Kidney (tissue), 22 donors: ENCODE measurements at places on chromosomes 16 and 17. TPM values are rescaled to one million over a fixed set of nuclear protein-coding genes. Genes with fewer than 3 reads are reported as not detected.

The GAS7 gene
- polyA plus RNA-seq, result 1.1 TPM

The ABCC3 gene
- polyA plus RNA-seq, result 9.3 TPM

DNA sequence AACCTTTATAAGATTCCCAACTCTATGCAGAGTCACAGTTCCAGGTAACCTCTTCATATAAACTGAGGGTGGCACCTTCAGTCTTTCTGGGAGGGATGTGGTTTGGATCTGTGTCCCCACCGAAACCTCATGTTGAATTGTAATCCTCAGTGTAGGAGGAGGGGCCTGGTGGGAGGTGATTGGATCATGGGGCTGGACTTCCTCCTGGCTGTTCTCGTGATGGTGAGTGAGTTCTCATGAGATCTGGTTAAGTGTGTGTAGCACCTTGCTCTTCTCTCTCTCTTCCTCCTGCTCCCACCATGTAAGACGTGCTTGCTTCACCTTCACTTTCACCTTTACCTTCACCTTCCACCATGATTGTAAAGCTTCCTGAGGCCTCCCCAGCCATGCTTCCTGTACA lies 30.5 kb downstream of the HS3ST2 start:
- DNase-seq, result no peak

The IL21R gene
- polyA plus RNA-seq, result 0.65 TPM

- DNase-seq, result no peak
These were observed 11.8 kb downstream of the TTYH2 start for GRCh38 chr17:74224959-74225725.

- DNase-seq, result no peak
These were observed 22.1 kb downstream of the NOS2 start for GRCh38 chr17:27778183-27778582.

The IL34 gene
- polyA plus RNA-seq, result 5.9 TPM

The NPIPB2 gene
- 4.9 TPM for polyA plus RNA-seq

DNA sequence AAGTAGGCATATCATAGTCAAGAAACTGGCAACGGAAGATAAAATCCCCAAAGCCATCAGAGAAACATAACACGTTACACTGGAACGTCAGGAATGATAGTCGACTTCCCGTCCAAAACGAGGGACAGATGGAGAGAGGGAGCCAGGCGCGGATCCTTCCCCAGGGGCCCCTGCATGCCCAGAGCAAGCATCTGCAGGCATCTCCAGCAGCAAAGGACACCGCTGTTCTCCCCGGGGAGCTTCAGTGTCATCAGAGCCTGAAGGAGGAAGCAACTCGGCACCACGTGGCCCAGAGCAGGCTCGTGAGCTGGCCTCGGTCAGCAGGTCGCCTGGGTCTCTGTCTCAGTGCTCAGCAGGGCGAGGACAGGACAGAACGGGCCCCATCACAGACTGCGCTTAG lies 50.1 kb downstream of the LMF1 start:
- DNase-seq, result no peak

The WFIKKN1 gene
- polyA plus RNA-seq, result 1.8 TPM

GRCh38 chr17:42342242-42343008 lies 45.8 kb downstream of the STAT3 start:
- no peak for DNase-seq

The TBC1D3K gene
- polyA plus RNA-seq, result not detected

GRCh38 chr17:14080847-14081251 lies 11.5 kb downstream of the COX10 start:
- DNase-seq, result no peak

The ADAP2 gene
- 6.5 TPM for polyA plus RNA-seq

- no peak for DNase-seq
These were observed 343.0 kb upstream of the ZFHX3 start for GRCh38 chr16:73390936-73391335.

GRCh38 chr16:27618606-27619327 lies 68.8 kb downstream of the KATNIP start:
- DNase-seq, result no peak

GRCh38 chr17:40872416-40872815 lies 5.4 kb upstream of the KRT12 start:
- no peak for DNase-seq

GRCh38 chr16:71775949-71776348 lies 32.7 kb downstream of the AP1G1 start:
- DNase-seq, result no peak

GRCh38 chr17:56629531-56630075 lies 36.1 kb downstream of the NOG start:
- no peak for DNase-seq

The ZNF764 gene
- polyA plus RNA-seq, result 4.4 TPM

GRCh38 chr16:55495616-55496289 lies 13.1 kb upstream of the LPCAT2 start:
- peak; percentile 6 for DNase-seq

The FOXL1 gene
- polyA plus RNA-seq, result 0.52 TPM

- no peak for DNase-seq
These were observed 1603.8 kb downstream of the CDH8 start for GRCh38 chr16:60432472-60432871.

GRCh38 chr17:81295676-81296381 lies 722 bp upstream of the SLC38A10 start:
- peak; percentile 64 for DNase-seq

The NPW gene
- polyA plus RNA-seq, result not detected

The CCL16 gene
- polyA plus RNA-seq, result not detected

The AOC3 gene
- polyA plus RNA-seq, result 15.1 TPM

DNA sequence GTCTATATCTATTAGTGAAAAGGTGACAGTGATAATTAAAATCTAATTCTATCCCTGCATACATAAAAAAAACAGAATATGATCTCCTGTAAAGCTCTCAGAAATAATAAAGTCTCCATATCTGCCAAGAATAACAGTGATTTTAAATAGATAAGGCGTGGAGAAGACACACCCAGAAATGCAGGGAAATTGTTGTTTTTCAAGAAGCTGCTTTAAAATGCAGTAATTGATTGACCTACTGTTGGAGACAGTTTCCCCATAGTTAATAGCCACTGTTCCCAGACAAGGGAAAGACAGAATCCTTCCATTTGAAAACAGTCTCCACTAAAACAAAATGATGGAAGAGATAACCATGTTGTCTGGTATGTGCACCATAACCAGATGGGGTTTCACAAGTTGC lies 571.5 kb upstream of the CDH5 start:
- DNase-seq, result no peak
